Stimulated activated CD8-positive, alpha-beta memory T cell treated with anti-CD3 and anti-CD28 coated beads, Interleukin-2, amount 100 ng/mL, for 1 hour (primary cell): ENCODE measurements at places on chromosomes 3 and 15.

DNA sequence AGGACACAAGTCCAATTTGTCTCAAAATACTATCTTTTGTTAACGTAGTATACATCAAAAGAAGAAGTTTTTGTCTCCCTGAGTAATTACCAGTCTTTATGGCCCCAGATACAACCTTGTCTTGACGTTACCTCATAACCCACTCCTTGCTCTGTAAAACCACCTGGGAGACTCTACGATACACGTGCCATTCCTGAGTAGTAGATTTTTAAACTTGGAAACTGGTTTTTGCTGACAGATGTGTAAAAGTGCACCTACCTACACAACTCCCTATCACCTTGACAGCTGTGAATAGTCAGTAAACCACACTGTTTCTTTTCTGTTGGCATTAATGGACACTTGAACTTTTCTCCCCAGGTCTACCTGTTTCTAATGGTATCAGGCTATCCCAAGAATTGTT, 51.7 kb upstream of the RARB start:
- no peak for DNase-seq

GRCh38 chr3:51637941-51638471, 33.0 kb upstream of the TEX264 start:
- no peak for DNase-seq

GRCh38 chr3:142935963-142936362, 27.5 kb downstream of the PAQR9 start:
- no peak for DNase-seq

DNA sequence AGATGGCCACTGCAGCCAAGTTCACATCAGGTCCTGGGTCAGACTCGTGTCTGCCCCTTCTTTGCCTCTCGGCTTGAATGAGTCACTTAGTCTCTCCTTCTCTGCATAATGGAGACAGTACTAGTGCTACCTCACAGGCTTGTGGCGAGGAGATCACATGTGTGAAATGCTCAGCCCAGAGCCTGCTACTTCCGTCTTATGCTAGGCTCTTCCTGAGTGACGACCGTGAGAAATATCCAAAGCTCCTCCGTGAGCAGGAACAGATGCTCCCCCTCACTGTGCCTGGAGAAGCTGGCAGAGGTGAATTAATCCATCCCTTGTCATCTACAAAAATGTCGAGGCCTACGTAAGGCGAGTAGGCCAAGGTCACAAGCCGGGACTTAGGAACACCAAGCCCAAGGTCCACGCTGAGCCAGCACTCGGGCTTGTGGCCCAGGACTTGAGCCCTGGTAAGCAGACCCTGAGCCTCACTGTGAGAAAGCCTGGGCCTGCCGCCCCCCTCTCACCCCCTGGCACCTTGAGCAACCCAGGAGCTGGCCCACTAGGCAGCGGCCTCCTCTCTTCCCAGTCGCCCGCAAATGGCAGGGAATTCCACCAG, 17.9 kb downstream of the PAK6 start:
- no peak for DNase-seq

DNA sequence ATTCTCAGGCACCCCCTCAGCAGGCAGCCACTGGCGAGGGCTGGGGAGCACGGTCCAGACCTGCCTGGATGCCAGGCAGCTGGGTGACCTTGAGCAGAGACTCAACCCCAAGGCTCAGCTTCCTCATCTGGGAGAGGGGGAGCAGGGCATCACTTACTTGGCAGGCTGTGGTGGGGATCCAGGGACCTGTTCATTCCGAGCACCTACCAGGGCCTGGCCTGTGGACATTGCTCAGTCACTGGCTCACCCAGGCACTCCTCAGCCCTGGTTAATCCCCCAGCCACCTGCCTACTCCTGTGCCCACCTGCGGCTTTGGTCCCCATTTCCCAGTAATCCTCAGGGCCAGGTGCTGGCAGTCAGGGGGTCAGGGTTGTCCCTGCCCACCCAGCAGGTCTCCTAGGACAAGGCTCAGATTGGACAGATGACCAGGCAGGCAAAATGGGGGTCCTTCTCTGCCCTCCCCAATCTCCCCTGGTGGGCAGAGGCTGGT, 9.3 kb upstream of the RPL29 start:
- no peak for DNase-seq

DNA sequence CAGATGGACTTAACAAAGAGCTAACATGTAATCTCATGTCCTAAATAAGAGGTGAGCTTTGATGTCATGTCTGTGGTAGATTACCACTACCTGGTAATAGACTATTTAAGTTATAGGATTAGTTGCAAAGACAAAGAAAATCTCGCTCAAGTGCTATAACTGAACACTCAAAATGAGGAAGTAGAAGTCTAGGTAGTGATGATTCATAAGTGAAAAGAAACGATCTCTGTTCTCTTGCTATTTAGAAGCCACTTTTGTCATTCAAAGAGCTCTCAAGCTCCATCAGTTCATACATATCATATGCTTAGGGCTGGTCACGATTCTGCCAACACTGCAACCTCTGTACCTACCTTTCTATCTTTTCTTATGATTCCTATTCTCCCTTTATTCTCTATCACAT, 110.9 kb downstream of the EDEM1 start:
- DNase-seq, result no peak

DNA sequence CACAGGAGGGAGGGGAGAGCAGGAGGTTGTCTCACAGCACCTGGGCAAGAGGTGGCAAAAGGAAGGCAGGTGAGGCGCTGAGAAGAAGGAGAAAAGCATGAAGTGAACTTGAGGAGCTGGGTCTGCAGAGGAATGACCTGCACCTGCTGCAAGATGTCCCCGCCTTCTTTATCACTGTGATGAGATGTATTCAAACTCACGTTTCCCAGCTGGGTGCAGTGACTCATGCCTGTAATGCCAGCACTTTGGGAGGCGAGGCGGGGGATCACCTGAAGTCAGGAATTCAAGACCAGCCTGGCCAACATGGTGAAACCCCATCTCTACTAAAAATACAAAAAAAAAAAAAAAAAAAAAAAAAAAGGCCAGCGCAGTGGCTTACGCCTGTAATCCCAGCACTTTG, 22.2 kb upstream of the ZNF710 start:
- no peak for DNase-seq

- no peak for DNase-seq
These were observed 510.8 kb downstream of the GABRG3 start for GRCh38 chr15:27481768-27482167.

DNA sequence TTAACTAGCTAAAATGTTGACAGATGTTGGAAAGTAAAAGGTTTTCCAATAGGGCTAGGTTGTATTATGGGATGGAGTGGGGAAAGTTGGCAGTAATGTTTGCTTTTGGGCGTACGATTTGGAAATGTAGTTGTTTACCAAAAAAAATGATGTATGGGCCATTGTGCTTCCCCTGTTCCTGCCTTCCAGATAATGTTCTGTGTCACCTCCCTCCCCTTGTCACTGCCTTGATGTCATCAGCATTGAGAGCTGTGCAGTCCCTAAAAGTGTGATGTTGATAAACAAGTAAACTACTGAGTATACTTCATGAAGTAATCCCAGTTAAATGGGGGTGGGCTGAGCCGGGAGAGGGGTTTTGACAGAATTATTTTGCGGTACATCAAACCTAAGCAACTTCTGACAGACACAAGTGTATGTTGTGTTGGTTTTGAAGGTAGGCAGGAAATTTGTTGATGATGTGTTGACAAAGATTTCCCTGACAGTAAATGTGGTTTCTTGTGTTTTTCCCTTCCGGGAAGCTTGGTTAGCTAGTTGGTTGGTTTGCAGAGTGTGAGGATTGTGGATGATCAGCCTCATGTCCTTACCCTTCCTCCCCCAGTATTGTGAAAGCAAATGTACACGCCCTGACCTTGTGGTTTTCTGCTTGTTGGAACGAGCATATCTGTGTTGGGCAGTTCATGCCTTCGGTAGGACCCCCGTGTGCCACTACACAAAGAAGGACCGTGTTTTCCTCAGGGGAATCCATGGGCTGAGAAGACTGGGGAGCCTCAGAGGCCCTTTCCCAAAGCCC, 87.3 kb downstream of the PGPEP1L start:
- DNase-seq, result no peak

DNA sequence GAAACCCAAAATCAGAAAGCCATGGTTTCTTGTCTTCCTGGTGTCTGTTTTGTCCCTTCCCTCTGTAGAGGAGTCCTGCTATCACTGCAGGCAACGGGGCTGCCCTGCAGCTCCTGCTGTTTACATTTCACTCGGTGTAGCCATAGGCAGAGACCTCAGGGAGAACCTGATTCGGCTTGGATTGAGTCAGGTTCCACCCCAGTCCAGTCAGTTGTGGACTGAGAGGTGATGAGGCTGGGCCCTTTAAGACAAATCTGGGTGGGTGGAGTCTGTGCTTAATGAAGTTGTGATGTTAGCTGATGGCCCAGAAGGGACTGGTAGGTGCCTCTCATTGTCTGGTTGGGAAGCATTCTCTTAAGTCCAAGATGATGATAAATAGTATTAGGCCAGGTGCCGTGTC, 35.7 kb downstream of the FLNB start:
- no peak for DNase-seq
